Activated CD4-positive, alpha-beta T cell treated with anti-CD3 and anti-CD28 coated beads, Interleukin-2, amount 10 ng/mL, durations not matched to agents 24 days and 14 days (primary cell): ENCODE measurements at places on chromosomes 6 and 20. TPM values are rescaled to one million over a fixed set of nuclear protein-coding genes. Genes with fewer than 3 reads are reported as not detected.

- peaks cover 36% of the 10 kb centered on the region for H3K27me3 ChIP-seq
- H3K36me3 ChIP-seq, result no peaks in the 10 kb centered on the region
- no peak overlapping the region for H3K27ac ChIP-seq
- no peaks in the 10 kb centered on the region for H3K4me1 ChIP-seq
- no peak for DNase-seq
Observed at GRCh38 chr20:10662661-10663458, 10.9 kb downstream of the JAG1 start.

GRCh38 chr6:48099713-48100587, 11.0 kb downstream of the PTCHD4 start:
- no peak overlapping the region for H3K4me3 ChIP-seq
- no peak overlapping the region for H3K27ac ChIP-seq
- DNase-seq, result no peak
- H3K36me3 ChIP-seq, result no peaks in the 10 kb centered on the region
- H3K27me3 ChIP-seq, result no peaks in the 10 kb centered on the region

DNA sequence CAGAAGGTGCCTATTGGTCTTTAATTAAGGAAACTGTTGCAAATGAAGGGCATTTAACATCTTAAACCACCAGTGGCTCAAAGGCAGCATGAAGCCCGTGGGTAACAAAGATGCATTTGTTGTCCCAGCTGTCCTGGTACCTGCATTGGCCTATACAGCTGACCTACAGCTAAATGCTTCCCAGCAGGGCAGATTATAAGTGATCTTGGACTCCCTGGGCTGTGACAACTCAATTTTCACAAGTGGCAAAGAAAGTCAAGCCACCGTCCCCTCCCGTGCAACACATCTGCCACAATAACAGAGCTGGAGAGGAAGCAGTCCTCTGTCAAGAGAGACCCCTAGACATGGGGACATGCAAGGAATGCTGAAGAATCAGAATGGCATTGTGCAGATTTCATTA, 31.5 kb upstream of the EDN3 start:
- DNase-seq, result no peak
- no peak overlapping the region for H3K4me3 ChIP-seq
- peaks cover 50% of the 10 kb centered on the region for H3K27me3 ChIP-seq
- peaks cover 13% of the 10 kb centered on the region for H3K4me1 ChIP-seq

GRCh38 chr6:46276576-46277142, 105.9 kb upstream of the ENPP5 start:
- no peak overlapping the region for H3K27ac ChIP-seq
- H3K4me1 ChIP-seq, result no peaks in the 10 kb centered on the region
- no peaks in the 10 kb centered on the region for H3K36me3 ChIP-seq

GRCh38 chr6:8837343-8837742, 402.0 kb upstream of the SLC35B3 start:
- no peak overlapping the region for H3K27ac ChIP-seq
- no peaks in the 10 kb centered on the region for H3K27me3 ChIP-seq

The SYS1 gene
- total RNA-seq, result 24.4 and 26.2 TPM in 2 replicates

- peaks cover 35% of the 10 kb centered on the region for H3K36me3 ChIP-seq
- H3K4me3 ChIP-seq, result no peak overlapping the region
- no peaks in the 10 kb centered on the region for H3K27me3 ChIP-seq
- no peak overlapping the region for H3K27ac ChIP-seq
- DNase-seq, result peak; percentile 63
- peaks cover 6% of the 10 kb centered on the region for H3K4me1 ChIP-seq
Observed at GRCh38 chr6:135451617-135452190, 45.8 kb downstream of the AHI1 start.

- no peak for DNase-seq
- no peaks in the 10 kb centered on the region for H3K27me3 ChIP-seq
- H3K4me3 ChIP-seq, result no peak overlapping the region
- no peaks in the 10 kb centered on the region for H3K36me3 ChIP-seq
- no peak overlapping the region for H3K27ac ChIP-seq
Observed at GRCh38 chr20:9301129-9302090, 213.0 kb upstream of the LAMP5 start.

The FOXF2 gene
- total RNA-seq, result not detected in 2 replicates

GRCh38 chr6:115545672-115545986, 515.1 kb downstream of the FRK start:
- no peaks in the 10 kb centered on the region for H3K4me1 ChIP-seq
- no peaks in the 10 kb centered on the region for H3K27me3 ChIP-seq
- H3K27ac ChIP-seq, result no peak overlapping the region
- no peaks in the 10 kb centered on the region for H3K36me3 ChIP-seq
- H3K4me3 ChIP-seq, result no peak overlapping the region

DNA sequence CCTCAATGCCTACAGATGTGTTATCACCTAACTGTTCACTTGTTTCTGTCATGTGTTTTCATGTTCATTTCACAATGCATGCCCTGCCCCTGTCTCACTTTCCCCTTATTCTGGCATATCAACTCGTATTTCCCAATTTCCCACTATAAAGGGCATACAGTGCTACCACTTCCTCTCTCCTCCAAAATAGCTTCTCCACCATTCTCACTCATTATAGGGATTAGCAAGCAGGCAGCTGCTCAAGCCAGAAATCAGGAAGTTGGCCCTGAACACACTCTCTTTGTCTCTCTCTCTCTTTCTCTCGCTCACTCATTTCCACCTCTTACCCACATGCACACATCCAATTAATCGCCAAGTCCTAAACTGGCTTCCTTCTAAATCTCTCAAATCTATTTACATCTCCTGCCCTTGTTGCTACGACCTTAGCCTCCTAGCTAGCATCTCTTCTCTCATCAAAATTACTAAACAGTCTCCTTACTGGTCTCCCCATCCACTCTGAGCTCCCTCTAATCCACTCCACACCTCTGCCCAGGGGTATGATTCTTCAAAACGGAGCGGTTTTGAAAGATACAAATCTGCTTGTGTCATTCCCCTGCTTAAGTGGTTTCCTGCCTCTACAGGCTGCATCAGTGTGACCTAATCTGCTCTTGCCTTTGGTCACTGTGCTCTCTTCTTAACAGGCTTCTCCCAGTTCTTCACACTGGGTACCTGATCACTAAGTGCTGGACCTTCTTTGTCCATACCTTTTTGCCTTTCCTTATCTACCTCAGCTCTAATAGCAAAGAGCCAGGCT, 196.2 kb downstream of the BTBD9 start:
- H3K27ac ChIP-seq, result no peak overlapping the region
- H3K4me1 ChIP-seq, result peaks cover 9% of the 10 kb centered on the region
- peak; percentile 57 for DNase-seq

The TREM1 gene
- total RNA-seq, result 0.43 TPM in 1 of 2 replicates, not detected in the other

DNA sequence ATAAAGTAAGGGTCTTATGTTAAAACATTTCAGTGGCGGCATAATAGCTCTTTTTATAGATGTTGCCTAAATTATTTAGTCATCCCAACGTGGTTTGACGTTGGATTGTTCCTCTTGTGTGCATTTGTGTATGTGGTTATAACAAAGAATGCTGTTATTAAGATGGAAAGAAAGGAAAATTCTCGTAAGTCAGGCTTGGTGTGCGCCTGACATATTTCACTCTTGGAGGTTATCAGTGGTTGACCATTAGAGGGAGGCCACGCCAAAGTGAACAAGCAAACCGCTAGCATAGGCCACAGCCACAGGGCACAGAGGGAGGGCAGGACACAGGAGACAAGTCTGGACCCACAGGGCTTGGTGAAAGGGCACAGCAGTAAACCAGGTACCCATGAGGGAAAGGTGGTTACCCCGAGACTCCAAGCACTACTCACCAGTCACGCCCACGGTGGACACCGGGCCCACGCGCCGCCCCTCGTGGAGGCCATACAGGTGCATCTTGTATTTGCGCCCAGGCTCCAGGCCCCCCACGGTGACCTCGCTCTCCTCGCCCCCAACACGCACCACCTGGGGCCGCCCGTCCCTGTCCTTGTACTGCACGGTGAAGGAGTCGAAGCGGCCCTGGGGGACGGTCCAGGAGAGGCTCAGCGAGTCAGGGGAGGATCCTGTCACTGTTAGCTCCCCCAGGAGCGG, 22.9 kb downstream of the CYP21A2 start:
- no peak overlapping the region for H3K4me3 ChIP-seq
- no peaks in the 10 kb centered on the region for H3K4me1 ChIP-seq
- H3K27me3 ChIP-seq, result no peaks in the 10 kb centered on the region
- H3K36me3 ChIP-seq, result no peaks in the 10 kb centered on the region
- H3K27ac ChIP-seq, result no peak overlapping the region

DNA sequence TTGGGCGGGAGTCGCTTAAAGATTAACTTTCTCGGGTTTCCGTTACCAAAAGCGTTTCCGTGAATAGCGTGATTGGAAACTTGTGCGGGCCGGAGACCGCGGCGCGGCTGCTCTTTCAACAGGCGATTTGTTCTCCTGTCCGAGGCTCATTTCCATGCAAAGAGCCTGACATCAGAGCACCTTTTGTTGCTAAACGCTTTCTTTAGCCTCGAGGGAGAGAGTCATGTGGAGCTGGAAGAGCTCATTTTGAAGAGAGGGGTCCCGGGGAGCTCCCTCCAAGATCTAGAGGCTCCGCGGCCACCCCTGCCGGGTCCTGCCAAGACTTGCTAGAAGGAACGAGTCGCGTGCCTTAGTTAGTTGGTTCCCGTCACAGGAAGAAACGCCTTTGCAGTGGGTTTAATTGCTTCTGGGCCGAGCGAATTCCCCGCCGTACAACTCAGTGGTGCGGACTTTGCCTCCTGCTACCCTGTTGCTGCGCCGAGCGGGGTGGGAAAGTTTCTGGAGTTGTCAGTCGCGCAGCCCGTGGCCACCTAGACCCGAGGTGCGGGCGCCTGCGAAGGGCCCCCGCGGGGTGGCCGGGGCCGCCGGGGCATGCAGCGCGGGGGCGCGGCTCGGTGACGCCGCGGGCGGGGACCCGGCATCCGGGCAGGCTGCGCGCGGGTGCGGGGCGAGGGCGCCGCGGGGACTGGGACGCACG, at the start of gene SASH1:
Gene SASH1, plus strand, starts transcription at position 489 of the 697 bp plus-strand sequence. CDS start 230 bp downstream, outside the sequence.
- H3K36me3 ChIP-seq, result peaks cover 2% of the 10 kb centered on the region
- H3K27me3 ChIP-seq, result peaks cover 48% of the 10 kb centered on the region
- DNase-seq, result peak; percentile 72
- peaks cover 12% of the 10 kb centered on the region for H3K4me1 ChIP-seq
- H3K4me3 ChIP-seq, result peak within 1 kb of the TSS; percentile 83
- peak within 1 kb of the TSS; percentile 16 for H3K27ac ChIP-seq

GRCh38 chr6:30044630-30045029, 16.4 kb upstream of the POLR1H start:
- H3K27ac ChIP-seq, result no peak overlapping the region
- H3K27me3 ChIP-seq, result no peaks in the 10 kb centered on the region
- H3K36me3 ChIP-seq, result no peaks in the 10 kb centered on the region
- H3K4me1 ChIP-seq, result peaks cover 22% of the 10 kb centered on the region

The RIMS1 gene
- not detected in 2 replicates for total RNA-seq

GRCh38 chr6:113102761-113103160, 754.4 kb upstream of the MARCKS start:
- DNase-seq, result no peak
- H3K4me3 ChIP-seq, result no peak overlapping the region
- H3K36me3 ChIP-seq, result no peaks in the 10 kb centered on the region
- no peaks in the 10 kb centered on the region for H3K4me1 ChIP-seq
- H3K27me3 ChIP-seq, result no peaks in the 10 kb centered on the region

The PRSS16 gene
- total RNA-seq, result 0.31 TPM in 1 of 2 replicates, not detected in the other

The DZANK1 gene
- total RNA-seq, result 1.8 and 1.9 TPM in 2 replicates

The CEP85L gene
- total RNA-seq, result 42.3 and 42.7 TPM in 2 replicates

DNA sequence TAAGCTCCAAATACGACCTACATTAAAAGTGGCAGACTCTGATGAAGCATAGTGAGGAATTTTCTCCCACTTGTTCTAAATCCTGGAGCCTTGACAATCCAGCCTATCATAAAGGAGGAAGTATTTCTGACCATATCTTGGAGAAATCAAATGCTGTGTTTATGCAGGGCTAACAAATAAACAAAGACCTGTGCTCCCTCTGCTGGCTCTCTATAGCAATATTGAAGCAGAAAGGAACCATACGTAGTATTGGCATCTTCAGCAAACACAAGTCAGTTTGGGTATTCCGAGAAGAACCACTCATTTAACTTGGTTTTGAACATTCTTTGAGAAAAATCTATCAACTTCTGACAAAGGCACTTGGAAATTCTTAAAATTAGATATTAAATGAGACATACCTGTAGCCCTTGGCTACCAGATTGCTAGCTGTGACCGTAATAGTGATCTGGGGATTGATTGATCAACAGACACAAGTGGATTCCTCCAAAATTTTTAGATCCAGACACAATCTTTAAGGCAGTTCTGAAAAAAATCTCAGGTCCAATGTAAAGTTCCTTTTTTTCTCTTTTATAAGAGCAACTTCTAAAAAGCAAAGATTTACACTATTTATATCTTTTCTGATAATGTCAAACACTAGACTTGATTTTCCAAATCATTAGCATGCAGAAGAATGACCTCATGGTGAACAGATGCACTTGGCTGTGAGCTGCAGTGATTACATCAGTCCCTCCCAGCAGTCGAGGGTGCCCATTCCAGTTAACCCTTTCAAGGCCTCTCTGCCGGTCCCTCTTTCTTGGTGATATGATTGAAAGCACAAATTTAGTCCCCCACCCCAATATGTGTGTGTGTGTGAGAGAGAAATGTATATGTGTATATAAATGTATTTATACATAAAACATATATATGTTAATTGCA, 40.2 kb downstream of the INSM1 start:
- no peak overlapping the region for H3K27ac ChIP-seq
- H3K4me1 ChIP-seq, result peaks cover 14% of the 10 kb centered on the region
- no peak overlapping the region for H3K4me3 ChIP-seq
- no peaks in the 10 kb centered on the region for H3K27me3 ChIP-seq
- no peak for DNase-seq

DNA sequence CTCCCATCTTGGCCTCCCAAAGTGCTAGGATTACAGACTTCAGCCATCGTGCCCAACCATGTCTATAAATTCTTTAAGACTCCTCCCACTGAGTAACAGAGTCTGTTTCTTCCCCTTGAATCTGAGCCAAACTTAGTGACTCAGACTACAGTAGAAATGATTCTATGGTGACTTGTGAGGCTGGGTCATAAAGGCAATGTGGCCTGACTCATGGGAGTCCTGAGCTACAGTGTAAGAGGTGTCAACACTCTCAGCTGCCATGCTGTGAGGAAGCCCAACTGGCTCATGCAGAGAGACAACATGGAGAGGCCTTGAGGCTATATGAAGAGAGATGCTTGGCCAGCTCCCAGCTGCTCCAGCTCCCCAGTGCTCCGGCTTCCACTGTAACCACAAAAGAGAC, 5.2 kb upstream of the NRSN2 start:
- H3K4me1 ChIP-seq, result peaks cover 6% of the 10 kb centered on the region
- H3K27me3 ChIP-seq, result peaks cover 19% of the 10 kb centered on the region
- H3K27ac ChIP-seq, result no peak overlapping the region
- no peak for DNase-seq
- H3K4me3 ChIP-seq, result no peak overlapping the region
- H3K36me3 ChIP-seq, result peaks cover 4% of the 10 kb centered on the region

GRCh38 chr20:59518881-59519706, 85.2 kb upstream of the PHACTR3 start:
- H3K27ac ChIP-seq, result no peak overlapping the region
- H3K4me3 ChIP-seq, result no peak overlapping the region
- peaks cover 35% of the 10 kb centered on the region for H3K27me3 ChIP-seq
- H3K4me1 ChIP-seq, result no peaks in the 10 kb centered on the region

DNA sequence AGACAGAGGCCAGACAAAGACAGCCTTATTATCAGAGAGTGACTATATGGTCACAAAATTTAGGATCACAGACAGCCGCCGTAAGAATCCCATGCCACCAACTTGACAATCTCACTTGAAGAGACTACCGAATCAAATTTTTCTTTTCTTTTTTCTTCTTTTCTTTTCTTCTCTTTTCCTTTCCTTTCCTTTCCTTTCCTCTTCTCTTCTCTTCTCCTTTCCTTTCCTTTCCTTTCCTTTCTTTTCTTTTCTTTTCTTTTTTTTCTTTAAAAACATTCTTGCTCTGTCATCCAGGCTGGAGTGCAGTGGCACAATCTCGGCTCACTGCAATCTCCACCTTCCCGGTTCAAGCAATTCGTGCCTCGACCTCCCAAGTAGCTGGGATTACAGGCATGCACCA, 1.2 kb upstream of the EPPIN start:
- DNase-seq, result no peak
- H3K36me3 ChIP-seq, result no peaks in the 10 kb centered on the region
- H3K27me3 ChIP-seq, result peaks cover 25% of the 10 kb centered on the region
- no peaks in the 10 kb centered on the region for H3K4me1 ChIP-seq
- H3K4me3 ChIP-seq, result no peak overlapping the region
